Lower lobe of right lung (tissue), 2 donors: ENCODE measurements at places on chromosomes 1 and 21.

DNA sequence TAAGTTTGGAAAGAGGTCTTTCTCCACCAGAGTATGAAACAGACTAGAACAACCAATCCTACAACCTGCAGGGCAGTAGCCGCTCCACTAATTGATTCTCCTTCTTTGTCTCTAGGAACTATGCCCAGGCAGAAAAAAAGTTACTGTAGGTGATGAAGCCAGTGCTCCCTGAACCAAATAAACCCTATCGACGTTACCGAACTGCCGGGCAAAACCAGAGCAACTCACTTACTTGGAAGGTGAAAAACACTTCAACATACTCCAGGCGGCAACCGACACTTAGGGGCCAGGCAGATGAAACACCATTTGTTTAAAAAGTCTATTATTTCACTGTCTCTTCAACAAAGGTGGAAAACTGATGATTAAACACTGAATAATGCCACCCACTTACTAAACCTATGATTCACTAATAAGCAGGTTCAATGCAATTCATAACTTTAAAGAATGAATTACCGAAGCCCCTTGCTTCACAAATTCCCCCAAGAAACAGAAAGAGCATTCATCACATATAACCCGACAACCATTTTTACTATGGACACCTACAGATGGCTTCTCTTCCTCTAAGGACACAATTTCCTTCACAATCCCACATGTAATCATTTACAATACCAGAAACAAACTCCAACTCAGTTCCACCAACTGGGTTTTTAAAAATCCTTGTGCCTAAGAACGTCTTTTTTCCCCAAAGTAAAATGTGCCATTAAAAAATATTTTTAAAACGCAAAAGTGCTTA lies 1.6 kb downstream of the NRIP1 start:
- DNase-seq, result no peak

GRCh38 chr1:47508702-47509431 lies 71.0 kb downstream of the FOXD2 start:
- DNase-seq, result no peak

GRCh38 chr1:214551436-214552173 lies at the start of gene PTPN14:
TSS of gene PTPN14 (minus strand) at chr1:214551602. CDS start at chr1:214464803, 86,799 bp downstream.
- peak; percentile 90 for DNase-seq

DNA sequence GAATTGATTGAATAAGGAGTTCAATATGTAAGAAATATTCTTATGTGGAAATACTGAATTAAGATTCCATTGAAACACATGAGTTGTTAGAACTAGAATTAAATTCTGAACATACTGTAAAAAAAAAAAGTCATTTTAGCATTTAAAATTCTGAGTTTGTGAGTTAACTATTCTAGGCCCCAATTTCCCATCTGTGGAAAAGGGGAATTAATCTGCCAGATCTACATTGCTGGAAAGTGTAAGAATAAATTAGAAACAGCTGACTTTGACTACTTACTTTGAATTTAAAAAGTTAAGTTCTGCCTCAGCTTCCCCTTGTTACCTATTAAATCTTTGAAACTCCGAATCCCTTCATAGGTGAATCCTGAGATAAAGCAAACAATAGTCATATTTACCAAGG lies 103.0 kb downstream of the SNX7 start:
- DNase-seq, result no peak

DNA sequence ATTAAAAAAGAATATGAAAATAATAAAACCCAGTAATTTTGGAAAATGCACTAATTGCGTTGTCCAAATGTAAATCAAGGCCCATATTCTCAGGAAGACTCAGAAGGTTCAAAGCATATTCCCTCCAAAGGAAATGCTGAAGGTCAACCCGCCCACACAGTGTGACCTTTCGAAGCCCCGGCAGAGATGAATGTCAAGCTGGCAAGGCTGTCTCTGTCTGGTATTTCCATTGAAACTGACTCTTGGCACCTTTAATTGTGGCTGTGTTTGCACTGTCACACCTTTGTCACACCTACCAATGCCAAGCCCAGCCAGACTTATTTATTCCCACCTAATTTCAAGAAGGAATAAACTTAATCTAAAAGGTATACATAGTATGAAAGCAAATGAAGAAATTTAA lies 82.5 kb downstream of the NTPCR start:
- no peak for DNase-seq

DNA sequence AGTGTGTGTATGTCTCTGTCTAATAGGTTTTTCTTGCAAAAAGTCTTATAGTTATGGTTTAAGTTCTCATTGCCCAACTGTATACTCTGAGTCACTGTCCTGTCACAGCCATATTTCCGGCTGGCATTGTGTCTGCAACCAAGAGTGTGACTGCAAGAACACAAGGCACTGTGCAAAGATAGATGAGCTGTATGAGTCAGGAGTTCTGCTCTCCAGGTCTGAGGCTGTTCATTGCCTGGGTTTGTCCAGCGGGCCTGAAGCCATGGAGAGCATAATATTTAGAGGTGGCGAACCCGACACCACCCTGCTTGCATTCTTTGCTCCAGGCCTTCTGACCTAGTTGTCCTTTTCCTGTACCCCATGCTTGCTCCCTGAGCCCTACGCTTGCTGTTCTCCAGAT lies 50.9 kb upstream of the CNIH3 start:
- DNase-seq, result peak; percentile 46

DNA sequence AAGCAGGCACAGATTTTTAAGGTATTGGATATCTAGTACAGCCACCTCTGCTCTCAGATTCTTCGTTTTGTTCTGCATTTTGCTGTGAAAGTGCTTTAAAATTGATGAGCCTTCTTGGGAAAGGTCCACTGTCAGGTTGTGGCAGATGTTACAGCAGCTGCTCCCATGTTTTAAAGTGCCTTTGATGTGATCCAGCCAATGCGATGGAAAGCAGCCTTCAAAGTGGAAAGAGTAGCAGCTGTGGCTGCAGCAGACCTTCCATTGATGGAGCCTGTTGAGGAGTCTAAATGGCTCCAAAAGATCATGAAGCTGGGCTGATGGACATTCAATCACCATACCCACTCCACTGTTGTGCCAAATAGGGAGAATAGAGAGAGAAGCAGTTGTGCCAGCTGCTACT lies 816.9 kb downstream of the PLA2G4A start:
- no peak for DNase-seq

- no peak for DNase-seq
Measured at GRCh38 chr1:159580340-159580739, 7.3 kb upstream of the APCS start.

DNA sequence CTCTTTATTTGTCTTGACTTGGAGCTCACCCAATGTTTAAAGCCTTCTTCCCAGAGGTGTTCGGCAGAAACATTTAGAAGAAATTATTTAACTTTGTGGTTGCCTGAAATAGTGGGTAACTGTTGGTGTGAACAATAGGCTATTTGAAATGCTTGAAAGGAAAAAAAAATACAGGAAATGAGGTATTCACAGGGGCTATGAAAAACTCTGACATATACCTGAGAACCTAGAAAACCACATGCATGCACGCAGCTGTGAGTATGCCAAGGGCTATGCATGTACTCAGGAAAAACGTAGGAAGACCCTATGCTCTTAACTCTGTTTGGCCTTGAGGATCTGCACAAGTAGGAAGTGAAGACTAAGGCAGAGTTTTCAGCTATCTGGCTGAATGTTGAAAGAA lies 16.4 kb upstream of the RNF186 start:
- no peak for DNase-seq

GRCh38 chr21:22890656-22891055 lies 1892.4 kb downstream of the NCAM2 start:
- no peak for DNase-seq

- no peak for DNase-seq
Measured at GRCh38 chr1:60329651-60330050, 256.1 kb upstream of the C1orf87 start.

DNA sequence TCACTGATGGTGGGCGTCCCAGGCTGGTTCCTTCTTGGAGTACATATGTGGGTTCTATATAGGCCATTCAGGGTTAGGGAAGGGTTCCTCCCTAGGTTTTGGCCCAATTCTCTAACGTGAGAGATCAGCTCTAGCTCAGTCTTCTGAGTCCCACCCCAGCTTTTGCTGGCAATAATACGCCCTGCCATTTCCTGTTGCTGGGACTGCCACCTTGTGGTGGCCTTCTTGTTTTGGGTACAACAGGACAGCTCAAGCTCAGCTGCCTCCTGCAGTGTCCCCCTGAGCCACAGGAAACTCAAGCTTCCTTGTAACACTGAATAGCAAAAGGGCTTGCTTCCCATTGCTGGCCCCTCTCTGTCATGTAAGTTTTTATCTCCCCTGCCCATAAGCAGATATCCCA lies 77.8 kb downstream of the BACH1 start:
- peak; percentile 65 for DNase-seq

- DNase-seq, result no peak
Measured at GRCh38 chr1:164834641-164835040, 275.7 kb downstream of the PBX1 start.

- no peak for DNase-seq
Measured at GRCh38 chr1:232194424-232194823, 435.5 kb downstream of the SIPA1L2 start.

DNA sequence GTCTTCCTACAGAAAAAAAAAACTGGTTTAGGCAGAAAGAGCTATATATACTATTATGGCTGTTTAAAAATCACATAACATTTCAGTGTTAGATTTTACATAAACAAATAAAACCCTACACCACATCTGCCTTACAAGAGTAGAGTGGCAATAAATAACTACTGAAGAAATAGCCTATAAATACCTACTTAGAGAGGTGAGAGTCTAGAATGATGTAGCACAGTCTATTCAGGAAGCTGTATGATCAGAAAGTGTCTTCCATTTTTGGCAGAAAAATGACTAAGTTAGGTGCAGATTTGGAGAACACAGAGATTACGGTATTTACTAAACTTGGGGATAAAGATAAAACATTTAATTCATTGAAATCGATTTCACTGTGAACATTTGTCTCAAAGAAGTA lies 75.5 kb downstream of the VAV3 start:
- no peak for DNase-seq

DNA sequence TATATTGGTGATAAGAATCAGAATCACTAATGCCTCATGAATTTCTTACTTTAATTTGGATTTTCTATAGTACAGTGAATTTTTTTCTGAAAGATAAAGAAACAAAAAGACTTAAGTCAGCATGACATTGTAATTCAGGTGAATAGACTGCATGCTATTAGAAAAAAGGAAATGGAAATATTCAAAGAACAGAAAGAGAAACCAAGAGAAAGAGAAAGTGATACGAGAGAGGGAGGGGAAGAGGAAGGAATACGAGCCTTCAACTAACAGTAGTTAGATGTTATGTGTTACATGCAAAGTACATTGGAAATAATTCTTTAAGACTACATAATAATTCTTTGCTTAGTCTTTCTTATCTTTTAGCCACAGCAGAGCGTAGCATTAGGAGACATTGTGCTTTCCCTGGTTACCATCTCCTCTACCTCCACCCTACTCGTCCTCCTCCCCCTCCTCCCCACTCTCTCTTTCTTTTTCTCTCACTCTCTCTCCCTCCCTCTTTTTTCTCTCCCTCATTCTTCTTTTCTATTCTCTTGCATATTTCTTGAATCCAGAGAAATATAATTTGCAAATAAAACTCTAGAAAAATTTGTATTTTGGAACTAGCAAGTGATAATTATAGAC lies 46.4 kb upstream of the ADGRL4 start:
- no peak for DNase-seq

DNA sequence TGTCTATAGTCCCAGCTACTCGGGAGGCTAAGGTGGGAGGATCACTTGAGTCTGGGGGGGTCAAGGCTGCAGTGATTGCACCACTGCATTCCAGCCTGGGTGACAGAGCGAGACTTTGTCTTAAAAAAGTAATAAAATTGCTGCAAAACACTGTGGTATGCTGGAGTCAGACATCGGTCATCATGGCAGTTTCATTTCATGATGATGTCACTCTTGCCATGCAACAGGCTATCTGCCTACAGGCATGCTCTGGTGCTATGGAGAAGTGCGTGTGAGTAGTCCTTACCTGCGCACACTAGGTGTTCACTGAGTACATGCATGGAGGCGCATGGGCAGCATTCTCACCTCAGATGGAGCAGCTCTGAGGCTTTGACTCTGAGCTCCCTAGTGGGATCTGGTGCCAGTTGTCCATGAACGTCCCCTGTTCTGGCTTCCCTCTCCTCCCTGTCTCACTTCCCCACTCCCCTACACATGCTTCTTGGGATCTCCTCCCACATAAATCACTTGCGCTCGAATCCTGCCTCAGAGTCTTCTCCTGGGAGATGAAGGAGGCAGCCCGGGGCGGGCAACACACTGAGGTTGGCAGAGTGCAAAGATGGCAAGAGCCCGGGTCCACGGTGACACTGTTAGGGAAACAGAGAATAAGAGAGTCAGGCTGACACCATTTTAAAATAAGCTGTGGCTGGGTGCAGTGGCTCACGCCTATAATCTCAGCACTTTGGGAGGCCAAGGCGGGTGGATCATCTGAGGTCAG lies 10.4 kb upstream of the CELA3B start:
- no peak for DNase-seq

DNA sequence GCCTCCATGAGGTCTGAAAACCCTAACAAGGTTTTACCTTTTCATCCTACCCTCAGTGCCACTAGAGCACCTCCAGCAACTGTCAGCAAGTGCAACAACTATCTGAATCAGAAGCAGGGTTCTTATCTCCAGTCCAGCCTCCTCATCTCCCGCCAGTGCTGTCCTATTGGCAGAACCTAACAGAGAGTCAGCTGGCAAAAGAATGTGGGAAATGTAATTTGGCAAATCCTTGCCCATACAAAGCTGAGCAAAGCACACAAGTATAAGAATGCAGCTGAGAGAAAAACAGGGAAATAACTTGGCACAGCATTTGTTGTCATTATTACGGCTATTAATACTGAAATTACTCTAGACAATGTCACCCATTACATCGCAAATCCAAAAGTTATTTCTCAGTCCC lies 124.2 kb downstream of the ATP6V1G3 start:
- DNase-seq, result no peak

GRCh38 chr1:179229214-179230140 lies at the start of gene ABL2:
TSS of gene ABL2 (minus strand) at chr1:179229677. CDS start at chr1:179229397, 280 bp downstream.
- DNase-seq, result peak; percentile 62

- no peak for DNase-seq
Measured at GRCh38 chr1:201732351-201732750, 96.6 kb upstream of the IPO9 start.

DNA sequence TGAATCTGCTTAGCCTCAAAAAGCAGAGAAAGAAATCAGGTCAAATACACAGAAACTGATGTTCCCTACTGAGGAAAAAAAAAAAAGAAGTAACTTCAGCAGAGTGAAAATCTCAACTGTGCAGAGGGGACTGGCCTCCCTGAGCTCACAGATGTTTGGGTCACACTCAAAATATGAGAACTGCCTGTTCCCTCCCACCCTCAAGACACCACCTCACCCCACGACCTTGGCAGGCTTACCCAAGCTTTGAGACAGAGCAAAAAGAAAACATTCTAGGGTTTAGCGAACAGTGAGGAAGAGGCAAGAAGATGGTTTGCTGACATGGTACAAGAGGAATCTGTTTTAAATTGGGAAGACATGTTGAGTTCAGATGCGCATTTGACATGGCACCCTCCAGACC lies 48.8 kb downstream of the NID1 start:
- no peak for DNase-seq

DNA sequence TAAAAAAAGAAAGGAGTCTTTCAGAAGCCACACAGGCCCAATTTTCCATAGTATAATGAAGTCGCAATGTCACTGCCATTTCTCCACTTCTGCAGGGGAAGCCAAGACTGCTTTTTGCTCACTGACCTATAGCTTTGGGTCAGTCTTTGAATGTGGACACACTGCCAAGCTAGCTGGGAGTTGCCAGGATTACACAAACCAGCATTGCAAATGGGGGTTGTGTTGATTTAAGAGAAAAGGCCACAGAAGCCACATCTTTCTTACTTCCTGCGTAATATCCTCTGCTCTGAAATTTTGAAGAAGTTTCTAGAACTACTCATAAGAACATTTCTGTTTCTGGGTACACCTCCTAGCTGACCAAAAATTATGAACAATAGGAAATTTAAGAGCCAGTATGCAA lies 45.8 kb upstream of the SAMSN1 start:
- DNase-seq, result no peak

GRCh38 chr1:205977402-205978014 lies 25.7 kb downstream of the RAB7B start:
- DNase-seq, result peak; percentile 70
